ENCODE measurements at places on chromosomes 6 and 20.

- DNase-seq: no peak
Measured at GRCh38 chr20:63284544-63284949, 8.4 kb upstream of the COL20A1 start.

DNA sequence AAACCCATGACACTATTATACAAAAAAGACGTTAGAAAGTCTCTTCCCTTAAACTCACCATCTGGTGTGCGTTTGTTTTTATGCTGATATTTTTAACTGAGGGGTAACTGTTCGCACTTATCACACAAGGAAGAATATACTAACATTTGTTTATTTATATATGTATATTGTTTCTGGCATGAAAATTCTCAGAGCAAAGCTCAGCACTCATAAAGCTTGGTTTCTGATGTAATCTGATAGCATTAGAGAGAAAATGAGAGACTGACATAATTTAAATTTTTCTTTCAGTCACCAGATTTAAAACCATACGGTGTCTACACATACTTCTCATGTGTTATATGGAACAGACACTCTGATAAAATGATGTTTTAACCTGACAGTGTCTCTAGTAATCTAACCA, 6.9 kb downstream of the BLOC1S5 start:
- DNase-seq: no peak

- DNase-seq: no peak
Measured at GRCh38 chr6:38171997-38172738, 352.6 kb downstream of the ZFAND3 start.

DNA sequence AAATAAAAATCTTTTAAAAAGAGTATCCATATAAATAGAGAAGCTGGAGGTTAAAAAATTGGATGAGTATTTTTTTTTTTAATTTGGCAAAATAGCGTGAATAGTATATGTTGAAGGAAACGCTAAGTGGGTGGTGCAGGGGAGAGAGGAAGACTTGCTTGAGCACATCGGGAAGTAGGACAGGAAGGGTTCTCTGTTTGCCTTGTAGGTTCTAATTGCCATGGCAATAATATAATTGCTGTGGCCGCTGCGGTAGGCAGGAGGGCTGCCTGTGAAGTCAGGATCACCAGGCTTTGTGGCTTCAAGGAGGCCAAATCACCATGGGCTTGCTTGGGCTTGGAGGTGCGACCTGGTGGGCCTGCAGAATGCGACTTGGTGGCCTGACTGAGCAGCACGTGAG, 35.1 kb downstream of the IGF2R start:
- DNase-seq: no peak

DNA sequence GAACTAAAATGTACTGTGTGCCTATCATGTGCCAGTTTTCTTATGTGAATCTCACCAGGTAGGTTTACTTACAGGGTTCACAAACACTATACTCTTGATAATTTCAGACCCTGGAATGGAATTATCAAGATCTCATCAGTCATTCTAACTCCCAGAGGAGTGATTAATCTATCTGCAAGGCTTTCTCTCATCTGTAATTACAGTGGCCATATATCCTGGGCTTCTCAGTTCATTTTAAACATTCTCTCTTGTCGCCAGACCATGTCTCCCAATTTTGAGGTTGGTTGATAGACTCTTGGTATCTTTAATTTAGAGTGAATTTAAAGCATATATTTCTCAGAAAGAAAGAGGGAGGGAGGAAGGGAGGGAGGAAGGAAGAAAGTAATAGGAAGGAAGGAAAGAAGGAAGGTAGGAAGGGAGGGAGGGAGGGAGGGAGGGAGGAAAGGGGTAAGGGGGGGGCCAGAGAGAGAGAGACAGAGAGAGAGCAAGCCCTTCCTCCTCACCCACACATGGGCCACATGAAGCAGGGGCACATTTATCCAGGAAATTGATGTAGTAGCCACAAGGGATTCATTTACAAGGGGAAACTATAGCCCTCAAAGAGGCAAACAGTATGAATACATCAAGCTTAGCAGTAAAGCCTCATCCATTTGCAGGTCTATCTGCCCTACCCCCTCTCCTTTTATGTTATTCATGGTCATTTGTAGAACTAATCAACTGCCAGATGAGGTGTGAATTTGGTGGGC, 25.8 kb upstream of the NRSN1 start:
- no peak for DNase-seq

GRCh38 chr20:32891926-32892660, 33.4 kb downstream of the EFCAB8 start:
- no peak for DNase-seq

DNA sequence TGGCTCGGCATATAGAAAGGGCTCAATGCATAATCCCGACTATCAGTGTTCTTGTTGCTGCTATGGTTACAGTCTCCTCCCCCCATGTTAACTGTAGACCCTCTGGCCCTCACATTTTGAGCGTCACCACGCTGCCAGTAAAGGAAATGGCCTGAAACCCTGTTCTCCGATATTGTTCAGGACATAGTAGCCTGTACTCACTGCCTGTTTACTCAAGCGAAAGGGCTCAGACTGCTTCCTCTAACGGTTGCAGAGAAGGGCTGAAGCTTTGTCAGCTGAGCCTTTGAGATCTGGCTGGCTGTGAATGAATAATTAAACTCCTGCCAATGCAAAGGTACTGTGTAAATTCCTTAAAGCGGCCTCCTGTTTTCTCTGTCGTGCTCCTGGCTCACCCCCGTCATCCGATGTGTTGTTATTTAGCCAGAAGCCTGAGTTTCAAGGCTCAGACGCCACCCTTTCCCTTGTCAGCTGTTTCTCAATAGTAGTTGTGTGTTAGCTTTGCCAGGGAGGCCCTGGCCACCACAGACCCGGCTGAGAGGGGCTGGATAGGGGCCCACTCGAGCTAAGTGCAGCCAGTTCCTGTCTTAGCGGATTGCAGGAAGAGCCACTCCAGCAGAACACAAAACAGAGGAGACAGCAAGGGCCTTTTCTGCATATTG, 31.2 kb upstream of the RALGAPA2 start:
- peak; percentile 51 for DNase-seq

DNA sequence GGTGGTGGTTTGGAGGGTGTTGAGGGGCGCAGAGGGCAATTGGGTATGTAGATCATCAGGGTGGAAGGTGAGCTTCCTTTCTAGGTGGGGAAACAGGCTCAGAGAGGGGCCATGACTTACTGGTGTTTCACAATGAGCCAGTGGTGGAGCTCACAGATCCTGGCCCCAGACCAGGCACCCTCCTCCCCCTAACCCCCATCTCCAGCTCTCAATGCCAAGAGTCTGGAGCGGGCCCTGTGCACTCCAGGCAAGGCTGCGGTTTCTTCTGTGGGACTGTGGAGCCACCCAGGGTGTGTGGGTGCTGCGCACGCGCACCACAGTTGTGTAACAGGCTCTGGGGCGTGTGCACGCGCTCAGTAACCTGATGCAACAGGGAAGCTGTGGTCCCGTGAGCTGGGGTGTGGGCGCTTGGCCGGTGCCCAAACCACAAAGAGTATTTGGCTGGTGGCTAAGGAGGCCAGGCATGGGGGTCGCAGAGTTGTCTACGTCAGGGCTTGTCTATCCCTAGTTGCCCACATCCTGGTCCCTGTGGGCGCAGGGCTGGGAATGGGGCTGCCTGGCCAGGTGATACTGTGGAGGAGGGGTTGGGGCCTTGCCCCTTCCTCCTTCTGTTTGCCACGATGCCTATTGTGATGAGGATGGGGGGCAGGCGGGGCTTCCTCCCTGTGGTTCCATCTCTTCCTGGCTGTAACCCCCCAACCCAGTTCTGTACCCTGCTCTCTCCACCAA, 37.5 kb upstream of the MRPS18A start:
- no peak for DNase-seq

- DNase-seq: no peak
Measured at GRCh38 chr20:46101957-46102356, 12.2 kb upstream of the NCOA5 start.

- DNase-seq: no peak
Measured at GRCh38 chr6:169277619-169278018, 24.0 kb upstream of the THBS2 start.

GRCh38 chr20:48294196-48294595, 508.9 kb upstream of the SULF2 start:
- no peak for DNase-seq

DNA sequence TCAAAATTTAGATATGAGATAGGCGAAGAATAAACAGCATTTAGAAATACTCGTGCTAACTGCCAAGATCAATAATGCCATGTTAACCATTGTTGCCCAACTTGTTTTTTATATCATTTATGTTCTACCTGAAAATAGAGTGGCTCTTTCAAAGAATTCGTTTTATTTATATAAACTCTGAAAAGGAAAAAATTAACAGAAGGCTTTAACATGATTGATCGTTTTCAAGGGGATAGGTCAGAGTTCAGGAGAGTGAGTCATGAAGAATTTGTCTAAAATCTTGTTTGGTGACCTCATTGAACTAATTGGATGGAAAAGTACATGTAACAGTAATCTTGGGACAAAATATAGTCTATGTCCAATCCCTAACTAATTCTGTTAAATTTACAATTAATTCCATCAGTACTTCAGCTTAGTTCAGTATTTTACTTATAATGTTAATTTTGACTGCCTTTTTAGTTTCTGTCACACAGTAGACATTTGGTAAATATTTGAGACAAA, 11.1 kb upstream of the ELOVL2 start:
- DNase-seq: no peak

- DNase-seq: no peak
Measured at GRCh38 chr6:75870389-75870788, 121.3 kb downstream of the MYO6 start.

DNA sequence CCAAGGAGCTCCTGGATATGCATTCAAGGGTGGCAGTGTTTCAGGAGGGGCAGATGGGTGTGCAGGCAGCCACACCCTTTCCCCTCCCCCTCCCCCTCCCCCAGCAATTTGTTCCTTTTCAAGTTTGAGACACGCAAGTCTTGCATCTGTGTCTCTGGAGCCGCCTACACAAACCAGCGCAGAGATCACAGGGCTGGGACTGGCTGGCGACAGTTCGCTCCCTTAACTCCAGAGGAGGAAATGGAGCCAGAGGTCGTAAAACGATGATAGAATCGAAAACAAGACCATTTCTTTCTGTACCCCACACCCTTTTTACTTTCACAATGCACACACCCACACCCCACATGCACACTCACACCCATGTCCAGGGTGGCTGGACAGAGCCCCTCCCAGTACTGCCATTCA, 163.1 kb downstream of the LY86 start:
- no peak for DNase-seq

GRCh38 chr6:143063631-143064030, 2.9 kb downstream of the AIG1 start:
- no peak for DNase-seq

GRCh38 chr6:72412709-72413044, 209.2 kb upstream of the KCNQ5 start:
- DNase-seq: no peak

- DNase-seq: no peak
Measured at GRCh38 chr6:51021171-51021570, 202.5 kb downstream of the TFAP2B start.

GRCh38 chr6:56246541-56246880, 869 bp downstream of the COL21A1 start:
- no peak for DNase-seq

DNA sequence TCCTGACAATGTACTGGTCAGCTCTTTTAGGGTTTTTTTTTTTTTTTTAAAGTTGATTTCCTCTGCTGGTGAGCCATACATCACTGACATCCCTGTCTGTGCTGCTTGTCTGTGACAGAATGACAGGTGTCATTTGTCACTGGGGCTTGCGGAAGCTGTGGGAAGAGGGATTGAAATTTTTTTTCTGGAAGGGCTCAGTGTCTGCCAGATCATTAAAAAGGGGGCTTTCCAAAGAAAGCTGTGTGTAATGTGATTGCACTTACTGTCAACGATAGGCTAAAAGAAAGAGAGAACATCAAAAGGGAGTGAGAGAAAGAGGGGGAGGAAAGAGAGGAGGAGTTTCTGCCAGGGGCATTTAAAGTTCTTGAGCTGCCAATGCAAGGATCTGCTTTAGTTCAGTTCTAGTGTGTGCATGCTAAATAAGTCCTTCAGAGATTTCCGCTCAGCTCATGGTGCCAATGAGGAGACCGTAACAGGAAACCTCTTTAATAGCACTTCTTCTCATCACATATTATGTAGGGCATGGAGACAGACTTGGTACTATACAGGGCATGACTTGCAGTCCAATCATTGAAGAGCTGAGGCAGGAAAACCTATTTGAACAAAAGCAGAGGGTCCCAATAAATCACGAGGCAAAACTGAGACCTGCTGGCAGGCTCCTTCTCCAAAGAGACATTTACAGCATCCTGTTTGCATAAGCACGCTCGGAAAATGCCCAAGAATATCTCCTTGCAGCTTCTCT, 177.2 kb downstream of the TSHZ2 start:
- no peak for DNase-seq

DNA sequence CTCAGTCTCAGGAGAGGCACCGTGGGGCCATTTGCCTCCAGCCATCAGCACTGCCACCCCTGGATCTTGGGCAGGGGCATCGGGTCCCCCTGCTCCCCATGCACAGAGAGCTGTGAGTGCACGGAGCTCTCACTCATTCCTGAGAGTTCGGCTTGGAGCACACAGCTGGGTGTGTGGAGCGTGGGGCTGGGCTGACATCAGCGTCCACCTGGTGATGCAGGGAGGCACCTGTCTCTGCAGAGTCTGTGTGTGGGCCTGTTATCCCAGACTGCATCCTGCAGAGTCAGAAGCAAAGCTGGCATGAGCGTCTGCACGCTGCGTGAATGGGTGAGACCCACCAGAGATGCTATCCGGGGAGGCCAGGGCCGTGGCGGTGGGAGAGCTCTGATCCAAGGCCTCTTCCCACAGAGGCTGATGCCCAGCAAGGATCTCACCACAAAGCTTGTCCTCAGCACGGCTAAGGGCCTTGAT, 248.8 kb upstream of the AFDN start:
- DNase-seq: no peak

DNA sequence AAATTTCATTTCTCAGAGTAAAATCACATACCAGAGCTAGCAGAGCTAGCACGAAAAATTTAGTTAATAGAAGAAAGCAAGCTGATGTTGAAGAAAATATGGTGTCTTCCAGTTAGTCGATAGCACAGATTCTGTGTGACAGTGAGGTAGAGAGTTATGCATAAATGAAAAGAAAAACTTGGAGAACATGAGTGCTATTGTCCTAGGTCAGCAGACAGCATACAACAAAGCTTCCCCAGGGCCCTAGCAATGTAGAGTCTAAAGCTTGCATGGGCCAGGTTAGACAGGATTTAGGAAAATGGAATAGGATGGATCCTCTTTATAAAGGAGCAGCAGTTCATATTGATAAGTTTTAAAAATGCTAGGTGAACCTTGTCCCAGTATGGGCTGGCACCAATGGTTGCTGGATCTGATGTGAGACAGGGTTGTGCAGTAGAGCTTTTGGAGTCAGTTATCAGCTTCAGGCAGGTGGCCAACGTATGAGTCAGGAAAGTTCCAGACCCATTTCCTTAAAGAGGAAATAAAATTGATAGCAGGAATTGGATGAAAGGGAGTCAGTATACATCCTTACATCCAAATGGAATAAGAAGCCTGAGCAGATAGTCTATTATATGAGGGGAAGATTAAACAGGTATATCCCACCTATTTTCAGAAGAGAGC, 277.2 kb downstream of the FRK start:
- no peak for DNase-seq

Data from substantia nigra (tissue), 51 donors.